ENCODE measurements at places on chromosomes 13 and 19.

GRCh38 chr19:47005873-47006272 lies 13.8 kb upstream of the NPAS1 start:
- no peak for DNase-seq

DNA sequence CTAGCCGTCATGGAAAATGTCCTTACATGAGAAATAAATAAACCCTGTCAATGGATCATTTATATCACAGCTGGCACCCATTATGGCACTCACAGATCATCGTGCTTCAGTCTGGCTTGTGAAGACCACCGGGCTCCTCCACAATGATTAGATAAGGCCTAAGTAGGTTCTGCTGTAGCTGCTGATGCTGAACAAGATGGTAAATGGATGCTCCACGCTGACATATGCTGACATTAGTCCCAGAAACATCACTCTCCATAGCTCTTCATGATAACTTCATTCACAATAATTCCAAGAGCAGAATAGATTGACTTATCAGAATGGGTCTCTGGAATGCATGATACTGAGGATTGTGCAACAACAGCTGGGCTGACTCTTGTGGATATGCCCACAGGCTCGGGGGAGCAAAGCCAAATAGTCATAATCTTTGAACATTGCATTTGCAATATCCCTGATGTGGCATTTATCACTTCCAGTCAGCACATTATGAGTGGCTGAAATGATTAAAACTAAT lies 63.8 kb upstream of the RXFP2 start:
- DNase-seq: no peak

DNA sequence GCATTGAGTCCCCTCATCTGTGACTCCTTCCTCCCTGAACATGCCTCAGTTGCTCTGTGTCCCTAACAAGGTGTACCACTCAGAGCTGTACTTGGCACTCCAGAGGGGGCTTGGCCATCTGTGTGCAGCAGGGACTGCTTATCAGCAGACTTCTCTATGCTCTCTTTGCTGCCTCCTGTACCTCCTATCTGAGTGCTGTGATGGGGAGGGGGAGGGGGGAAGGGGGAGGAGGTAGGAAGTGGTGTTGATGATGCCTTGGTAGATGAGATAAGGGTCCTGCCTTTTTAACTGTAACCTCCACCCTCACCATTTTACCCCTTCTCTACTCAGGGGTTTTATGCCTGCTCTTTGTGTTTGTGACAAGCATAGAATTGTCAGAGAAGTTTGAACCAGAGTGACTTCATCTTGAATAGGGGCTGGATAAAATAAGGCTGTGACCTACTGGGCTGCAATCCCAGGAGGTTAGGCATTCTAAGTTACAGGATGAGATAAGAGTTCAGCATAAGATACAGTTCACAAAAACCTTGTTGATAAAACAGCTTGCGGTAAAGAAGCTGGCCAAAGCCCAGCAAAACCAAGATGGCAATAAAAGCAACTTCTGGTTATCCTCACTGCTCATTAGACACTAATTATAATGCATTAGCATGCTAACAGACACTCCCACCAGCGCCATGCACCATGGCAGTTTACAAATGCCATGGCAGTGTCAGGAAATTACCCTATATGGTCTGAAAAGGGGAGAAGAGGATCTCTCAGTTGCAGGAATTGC lies 13.2 kb downstream of the PCDH8 start:
- no peak for DNase-seq

DNA sequence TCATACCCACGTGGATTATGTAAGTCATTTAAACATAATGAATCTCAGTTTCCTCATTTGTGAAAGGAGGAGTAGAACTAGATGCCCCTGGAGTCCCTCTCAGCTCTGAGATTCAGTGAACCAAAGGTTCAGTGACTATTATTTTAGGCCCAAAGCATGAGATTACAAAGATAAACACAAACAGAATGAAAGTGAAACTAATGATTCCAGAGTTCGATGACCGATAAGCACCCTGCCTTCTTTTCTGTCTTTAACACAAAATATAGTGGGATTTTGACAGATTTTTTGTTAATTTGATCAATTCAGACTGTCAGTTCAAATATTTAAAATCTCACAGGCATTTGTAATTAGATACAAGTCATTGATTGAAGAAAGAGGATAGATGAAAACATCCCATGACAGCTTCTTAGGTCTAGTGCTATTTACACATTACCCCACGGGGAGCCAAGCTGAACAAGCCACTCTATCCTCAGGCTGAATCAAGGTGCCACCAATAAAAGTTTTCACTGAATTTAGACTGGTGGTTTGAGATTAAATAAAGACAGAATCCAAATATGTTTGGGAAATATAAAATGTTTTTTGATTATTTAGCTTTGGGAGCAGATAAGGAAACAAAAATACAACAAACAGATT lies 64.6 kb upstream of the RAP2A start:
- no peak for DNase-seq

DNA sequence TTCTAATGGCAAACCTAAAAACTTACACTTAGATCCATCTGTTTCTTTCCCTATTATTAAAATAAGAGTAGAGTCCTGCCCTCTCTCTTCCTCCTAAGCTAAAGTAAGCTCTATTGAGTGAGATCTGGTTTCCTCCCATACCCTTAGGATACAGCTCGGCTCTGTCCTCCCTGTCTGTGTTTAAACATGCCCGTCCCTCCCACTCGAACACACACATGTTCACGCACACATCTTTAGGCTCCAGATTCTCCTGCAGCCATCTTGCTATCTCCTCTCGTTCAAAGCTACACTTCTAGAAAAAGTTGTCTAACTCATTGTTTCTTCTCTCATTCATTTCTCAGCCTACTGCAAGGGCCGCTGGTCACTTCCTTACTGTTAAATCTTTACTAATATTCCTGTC lies 15.1 kb upstream of the CEBPG start:
- no peak for DNase-seq

- DNase-seq: no peak
Observed at GRCh38 chr19:1291761-1292418, 6.2 kb downstream of the EFNA2 start.

DNA sequence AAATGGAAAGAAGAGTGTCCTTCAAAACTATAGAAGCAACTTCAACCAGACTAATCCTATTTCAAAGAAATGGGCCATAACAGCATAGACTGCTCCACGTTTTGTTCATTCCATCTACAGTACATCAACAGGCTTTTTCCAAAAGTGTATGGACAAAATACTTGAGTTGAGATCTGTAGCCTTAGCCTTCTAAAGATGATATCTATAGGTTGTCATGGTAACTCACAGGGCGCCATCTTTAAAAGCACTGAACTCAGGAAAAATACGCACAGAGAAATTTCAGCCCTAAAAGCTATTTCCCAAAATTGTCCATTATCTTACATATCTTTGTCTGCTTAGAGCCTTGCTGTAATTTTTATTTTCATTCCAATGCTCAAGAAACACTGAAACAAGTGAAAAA lies 439.4 kb upstream of the NBEA start:
- no peak for DNase-seq

DNA sequence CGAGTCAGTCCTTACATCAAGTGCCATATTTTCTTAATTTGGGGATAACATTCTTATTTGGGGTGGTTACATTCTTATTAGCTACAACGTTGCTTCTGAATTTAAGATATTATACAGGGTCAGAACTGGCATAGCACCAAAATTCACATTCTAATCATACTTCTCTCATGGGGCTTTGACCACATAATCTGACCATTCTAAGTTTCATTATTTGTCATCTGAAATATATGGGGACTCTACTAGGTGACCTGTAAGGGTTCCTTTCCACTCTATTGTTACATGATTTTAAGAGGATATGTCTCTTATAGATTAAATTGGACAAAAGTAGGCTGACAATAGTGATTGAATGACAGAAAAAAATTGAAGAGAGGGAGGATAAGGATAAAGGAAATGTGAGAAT lies 536.5 kb downstream of the KCTD12 start:
- DNase-seq: no peak

GRCh38 chr19:970695-971094 lies 13.4 kb upstream of the WDR18 start:
- no peak for DNase-seq
